Esophagus squamous epithelium (tissue), 5 donors: ENCODE measurements at places on chromosomes 6 and 20.

- DNase-seq: no peak
These were observed 457.1 kb downstream of the HACE1 start for GRCh38 chr6:104402572-104402971.

GRCh38 chr6:129992881-129993280 lies 25.5 kb upstream of the L3MBTL3 start:
- no peak for DNase-seq

GRCh38 chr6:149891259-149891658 lies 6.7 kb downstream of the RAET1E start:
- no peak for DNase-seq

DNA sequence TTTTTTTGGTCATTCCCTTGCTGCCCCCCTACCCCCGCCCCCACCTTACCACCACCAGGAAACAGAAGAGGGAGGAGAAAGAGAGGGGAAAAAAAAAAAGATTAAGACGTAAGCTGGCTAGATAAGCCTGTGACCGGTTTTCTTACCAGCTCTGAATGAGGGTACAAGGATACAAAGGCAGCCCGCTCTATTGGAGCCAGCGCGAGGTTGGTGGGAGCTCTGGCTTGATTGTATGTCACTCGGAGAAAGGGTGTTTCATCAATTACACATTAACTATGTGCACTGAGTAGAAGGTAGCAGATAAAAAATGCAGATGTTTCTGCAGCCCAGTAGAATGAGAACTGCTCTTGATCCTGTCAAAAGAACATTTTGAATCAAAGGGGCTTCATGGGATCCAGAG lies 28.6 kb upstream of the OLIG3 start:
- no peak for DNase-seq

GRCh38 chr20:9068841-9069663 lies at the start of gene PLCB4:
PLCB4 (plus strand) TSS chr20:9069087; CDS start chr20:9307815, 238,728 bp downstream.
- DNase-seq: no peak

GRCh38 chr6:19279273-19279684 lies 557.9 kb upstream of the ID4 start:
- no peak for DNase-seq

GRCh38 chr6:46507426-46507825 lies 16.2 kb upstream of the RCAN2 start:
- DNase-seq: no peak

GRCh38 chr6:150486048-150486447 lies 113.6 kb upstream of the PLEKHG1 start:
- no peak for DNase-seq

- DNase-seq: no peak
These were observed 32.2 kb downstream of the CD83 start for GRCh38 chr6:14149739-14150130.

DNA sequence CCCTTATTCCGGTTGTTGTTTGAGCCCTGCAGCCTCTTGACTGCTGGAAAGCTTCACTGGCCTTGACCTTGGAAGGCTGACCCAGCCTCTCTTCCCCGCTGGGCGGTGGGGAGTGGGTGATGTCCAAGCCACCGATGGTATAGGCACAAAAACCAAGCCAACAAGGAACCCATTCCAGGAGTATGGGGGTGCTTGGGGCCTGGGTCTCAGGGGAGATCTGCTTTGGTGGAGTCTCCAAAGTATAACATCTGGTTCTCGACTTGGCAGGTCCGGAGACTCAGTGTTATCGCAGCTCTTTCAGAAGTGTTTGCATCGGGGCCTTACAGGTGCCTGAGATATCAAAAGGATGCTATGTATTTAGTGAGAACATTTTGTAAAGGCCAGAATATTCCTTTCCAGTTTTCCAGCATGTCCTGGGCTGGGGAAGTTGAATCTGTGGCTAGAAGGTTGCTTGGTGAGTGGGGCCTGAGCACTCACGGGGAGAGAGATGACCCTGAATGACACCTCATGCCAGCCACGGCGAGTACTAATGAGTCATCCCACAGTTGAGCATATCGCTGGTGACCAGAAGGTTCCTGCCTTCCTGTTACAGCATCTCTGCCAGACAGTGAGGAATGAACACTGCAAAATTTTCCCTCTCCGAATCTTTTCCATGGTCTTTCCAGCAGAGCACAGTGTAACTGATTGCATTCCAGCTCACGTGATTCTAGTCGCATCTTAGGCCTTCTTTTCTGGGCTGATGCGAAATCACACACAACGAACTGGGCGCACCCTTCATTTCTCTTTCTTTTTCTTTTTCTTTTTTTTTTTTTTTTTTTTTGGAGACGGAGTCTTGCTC lies 133.9 kb downstream of the ZDHHC14 start:
- DNase-seq: no peak

DNA sequence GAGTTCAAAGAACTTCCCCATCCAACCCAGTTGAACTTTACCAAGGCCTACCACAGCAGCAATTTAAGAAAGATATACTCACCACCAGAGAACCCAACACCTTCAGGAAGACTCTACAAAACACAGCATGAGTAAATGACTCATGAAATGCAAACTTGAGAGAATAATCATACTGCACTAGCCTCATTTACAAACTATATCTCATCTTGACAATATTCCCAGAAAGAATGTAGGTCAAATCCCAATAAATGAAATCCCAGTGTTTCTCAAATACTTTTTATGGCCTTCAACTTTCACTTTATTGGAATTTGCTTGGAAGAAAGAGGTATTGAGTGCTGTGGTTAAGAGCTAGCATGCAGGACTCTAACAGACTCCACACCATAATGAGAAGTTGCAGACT lies 60.0 kb downstream of the FYN start:
- DNase-seq: no peak

DNA sequence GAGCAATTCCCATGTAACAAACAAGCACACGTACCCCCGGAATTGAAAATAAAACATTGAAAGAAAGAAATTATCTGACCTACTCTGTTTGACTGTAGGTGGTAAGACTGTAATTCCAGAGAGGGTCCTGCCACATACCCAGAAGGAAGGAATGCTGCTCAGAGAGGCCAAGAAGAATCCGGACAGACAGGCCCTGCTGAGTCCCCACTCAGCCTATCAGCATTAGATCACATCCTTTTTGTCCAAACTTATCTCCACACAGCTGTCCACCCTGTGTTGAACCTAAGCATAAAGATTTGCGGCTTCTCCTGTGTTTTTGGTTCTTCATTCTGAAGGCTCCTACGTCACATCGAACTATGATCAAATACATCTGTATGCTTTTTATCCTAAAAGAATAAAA lies 591.9 kb downstream of the QKI start:
- DNase-seq: no peak

GRCh38 chr6:73680289-73680918 lies 15.6 kb upstream of the CD109 start:
- DNase-seq: no peak

GRCh38 chr20:20229595-20229994 lies 138.3 kb upstream of the INSM1 start:
- DNase-seq: no peak

- no peak for DNase-seq
These were observed 49.2 kb upstream of the MAP7 start for GRCh38 chr6:136599329-136600011.

DNA sequence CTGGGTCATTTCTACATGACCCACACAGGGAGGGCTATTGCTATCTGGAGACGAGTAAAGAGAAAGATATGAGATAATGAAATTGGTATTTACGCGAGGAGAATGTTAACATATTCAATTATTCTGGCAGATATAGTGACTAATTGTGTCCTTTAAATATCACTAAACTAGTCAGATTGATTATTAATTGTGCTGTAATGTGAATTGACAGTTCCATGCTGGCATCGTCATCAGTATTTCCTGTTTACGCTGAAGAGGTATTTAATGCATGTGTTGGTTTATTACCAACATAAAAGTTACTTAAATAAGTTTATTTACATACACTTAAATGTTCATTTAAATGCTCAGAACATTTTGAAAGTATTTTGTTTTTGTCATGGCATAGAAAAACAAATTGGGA lies 35.7 kb upstream of the OGFRL1 start:
- no peak for DNase-seq

- no peak for DNase-seq
These were observed 10.4 kb upstream of the NT5DC1 start for GRCh38 chr6:116090251-116090650.

DNA sequence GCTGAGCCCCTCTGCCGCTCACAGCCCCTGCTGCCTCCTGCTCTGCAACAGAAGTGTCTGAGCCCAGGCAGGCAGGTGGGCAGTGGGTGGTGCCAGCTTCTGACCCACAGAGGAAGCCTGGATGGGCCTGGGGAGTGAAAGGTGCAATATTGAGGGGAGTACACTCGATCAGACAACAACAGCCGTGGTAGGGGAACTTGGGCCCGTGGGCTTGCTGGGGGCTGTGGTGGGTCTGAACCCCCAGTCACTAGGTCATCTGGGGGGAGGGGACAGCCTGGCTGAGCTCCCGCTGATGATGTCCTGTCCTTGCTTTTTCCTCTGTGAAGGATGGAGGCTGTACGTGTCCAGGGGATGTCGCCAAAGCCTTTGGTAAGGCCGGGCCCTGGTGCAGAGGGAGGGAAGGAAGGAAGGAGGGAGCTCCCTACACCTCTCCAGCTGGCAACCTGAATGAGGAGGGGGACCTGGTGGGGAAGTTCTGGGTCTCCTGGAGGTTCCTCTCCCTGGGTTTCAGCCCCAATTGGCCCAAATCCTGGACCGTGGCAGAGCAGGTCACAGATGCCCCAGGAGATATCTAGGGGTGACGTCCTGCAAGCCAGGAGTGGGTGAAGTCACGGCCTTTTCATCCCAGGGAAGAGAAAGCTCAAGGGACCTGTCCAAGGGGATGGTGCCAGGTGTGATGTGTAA lies 47.2 kb downstream of the GMPR start:
- DNase-seq: no peak

DNA sequence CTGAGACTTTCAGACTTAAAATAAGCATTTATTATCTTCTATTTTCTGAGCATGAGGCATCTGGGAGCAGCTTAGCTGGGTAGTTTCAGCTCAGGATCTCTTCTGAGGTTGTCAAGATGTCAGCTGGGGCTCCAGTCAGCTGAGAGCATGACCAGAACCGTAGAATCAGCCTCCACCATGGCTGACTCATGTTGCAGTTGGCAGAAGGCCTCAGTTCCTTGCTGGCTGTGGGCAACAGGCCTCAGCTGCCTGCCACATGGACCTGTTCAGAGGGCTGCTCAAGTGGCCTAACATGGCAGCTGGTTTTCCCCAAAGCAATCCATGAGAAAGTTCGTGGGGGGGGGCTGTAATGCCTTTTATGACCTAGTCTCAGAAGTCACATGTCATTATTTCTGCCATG lies 142.3 kb downstream of the LY86 start:
- DNase-seq: no peak

DNA sequence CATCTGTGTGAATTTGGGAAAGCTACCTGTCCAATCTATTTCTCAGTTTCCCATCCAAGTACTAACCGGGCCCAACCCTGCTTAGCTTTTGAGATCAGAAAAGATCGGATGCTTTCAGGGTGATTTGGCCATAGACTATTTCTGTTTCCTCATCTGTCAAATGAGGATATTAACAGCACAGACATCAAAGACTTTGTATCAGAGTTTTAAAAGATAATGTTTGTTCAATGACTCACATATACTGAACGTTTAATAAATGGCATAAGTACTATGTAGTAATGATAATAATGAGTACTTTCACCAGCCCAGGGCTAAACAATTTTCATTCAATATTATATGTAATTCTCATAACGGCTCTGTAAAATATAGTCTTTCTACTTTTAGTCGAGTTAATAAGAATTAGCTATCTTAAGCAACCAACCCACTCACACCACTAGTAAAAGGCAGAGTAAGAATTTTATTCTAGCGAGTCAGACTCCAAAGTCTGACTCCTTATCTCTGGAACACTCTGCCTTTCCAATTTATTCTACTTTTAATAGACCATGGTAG lies 216.5 kb downstream of the ARHGAP18 start:
- no peak for DNase-seq

DNA sequence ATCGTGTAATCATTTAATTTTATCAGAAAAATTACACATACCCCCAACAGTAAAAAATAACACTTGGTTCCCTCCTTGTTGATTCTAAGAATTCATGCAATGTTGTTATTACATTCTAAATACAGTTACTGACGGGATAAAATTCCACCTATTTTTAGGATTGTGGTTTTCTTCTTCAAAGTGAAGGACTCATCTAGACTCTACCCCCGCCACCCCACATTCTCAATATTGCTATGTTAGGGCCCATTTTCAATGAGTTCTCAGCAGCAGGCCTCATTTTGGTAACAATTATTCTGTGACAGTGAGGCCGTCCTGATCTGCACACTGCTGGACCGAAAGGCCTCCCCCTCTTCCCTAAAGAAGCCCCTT lies 43.5 kb downstream of the PREX1 start:
- no peak for DNase-seq

GRCh38 chr6:89941763-89942497 lies 47.7 kb downstream of the GJA10 start:
- no peak for DNase-seq

DNA sequence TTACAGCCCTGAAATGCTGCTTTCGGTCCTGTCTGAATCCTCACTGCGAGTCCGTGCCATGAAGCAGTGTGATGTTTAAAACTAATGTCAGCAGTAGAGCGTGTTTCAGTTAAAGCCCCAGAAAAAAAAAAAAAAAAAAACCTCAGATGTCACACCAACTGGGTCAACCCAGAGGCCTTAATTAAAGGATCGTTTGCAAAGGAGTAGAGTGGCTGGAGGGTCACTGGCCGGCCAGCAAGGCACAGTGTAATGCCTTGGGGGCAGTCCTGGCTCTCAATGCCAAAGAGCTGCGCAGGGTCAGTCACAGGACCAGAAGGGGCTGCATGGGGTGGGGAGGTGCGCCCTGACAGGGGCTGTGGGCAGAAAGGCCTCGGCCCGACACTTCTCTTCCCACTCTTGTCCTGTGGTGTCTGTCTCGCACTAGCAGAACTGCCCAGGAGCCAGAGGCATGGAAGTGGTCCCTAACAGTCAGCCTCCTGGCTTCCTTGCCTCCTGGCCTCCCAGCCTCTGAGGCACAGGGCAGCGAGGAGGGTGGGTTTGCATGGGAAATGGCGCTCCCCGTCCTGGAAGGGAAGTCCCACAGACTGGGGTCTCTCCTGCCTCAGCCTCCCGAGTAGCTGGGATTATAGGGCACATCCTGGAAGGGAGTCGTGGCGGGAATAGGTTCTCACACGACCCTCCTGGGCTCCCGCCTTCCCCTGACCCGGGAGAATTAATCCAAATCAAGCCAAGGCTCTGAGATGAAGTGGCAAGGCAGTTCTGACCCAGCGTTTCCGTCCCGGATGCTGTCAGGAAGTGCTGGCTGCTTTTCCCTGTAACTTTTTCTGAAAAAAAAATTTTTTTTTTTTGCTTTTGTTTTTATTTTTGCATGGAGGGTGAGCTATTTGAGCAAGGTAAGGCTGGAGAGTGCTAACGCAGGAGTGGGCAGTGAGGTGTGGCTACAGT lies 53.7 kb upstream of the MPC1 start:
- DNase-seq: no peak

- no peak for DNase-seq
These were observed 5.5 kb upstream of the MTG2 start for GRCh38 chr20:62177307-62177706.

- DNase-seq: no peak
These were observed 22.6 kb downstream of the GNAS-AS1 start for GRCh38 chr20:58828136-58828535.
